HFFc6 (cell line): ENCODE measurements at places on chromosomes 11 and 22. TPM values are rescaled to one million over a fixed set of nuclear protein-coding genes. Genes with fewer than 3 reads are reported as not detected.

OR56B4 gene
- not detected in 3 replicates for total RNA-seq

ANO3 gene
- total RNA-seq: 0.05 TPM in 1 of 3 replicates, not detected in the others

ACTN3 gene
- 0.09 to 0.11 TPM in 2 of 3 replicates, not detected in the other for total RNA-seq

CEP126 gene
- total RNA-seq: 2.1 and 2.4 TPM in 2 replicates

OR10D3 gene
- not detected in 3 replicates for total RNA-seq

IRAG1 gene
- total RNA-seq: 35.5 to 63.7 TPM (median 41.0 TPM) in 3 replicates

MRGPRE gene
- not detected in 3 replicates for total RNA-seq

GRCh38 chr11:14420223-14420622 lies 61.2 kb upstream of the RRAS2 start:
- no peak for DNase-seq

- no peak for DNase-seq
These were observed 21.6 kb downstream of the OR51E1 start for GRCh38 chr11:4665424-4665823.

DNA sequence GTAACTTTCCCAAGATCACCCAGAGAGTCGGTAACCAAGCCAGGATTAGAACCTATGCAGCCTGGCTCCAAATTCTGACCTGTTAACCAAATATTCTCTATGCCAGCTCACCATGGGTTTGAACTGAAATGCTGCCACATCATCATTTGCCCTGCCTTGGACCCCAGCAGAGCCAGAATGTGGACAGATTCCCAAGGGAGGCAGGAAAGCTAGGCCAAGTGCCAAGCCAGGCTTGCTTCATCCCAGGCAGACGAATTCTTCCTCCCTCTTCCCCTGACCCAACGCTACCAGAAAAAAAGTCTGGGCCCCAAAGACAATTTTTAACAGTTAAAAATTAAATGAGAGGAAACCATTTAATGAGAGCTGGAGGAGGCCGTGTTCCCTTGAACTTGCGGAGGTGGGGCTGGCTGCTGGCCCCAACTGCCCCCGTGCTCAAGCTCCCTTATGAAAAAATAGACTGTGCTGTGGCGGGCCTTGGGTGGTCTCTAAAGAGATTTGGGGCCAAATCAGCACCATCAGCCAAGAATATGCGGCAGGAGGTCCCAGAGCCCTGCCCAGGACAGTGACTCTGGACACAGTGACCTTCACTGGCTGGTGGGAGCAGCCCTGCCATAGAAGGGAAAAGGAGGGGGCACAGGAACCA lies 184.1 kb upstream of the SYT13 start:
- DNase-seq: no peak

DNA sequence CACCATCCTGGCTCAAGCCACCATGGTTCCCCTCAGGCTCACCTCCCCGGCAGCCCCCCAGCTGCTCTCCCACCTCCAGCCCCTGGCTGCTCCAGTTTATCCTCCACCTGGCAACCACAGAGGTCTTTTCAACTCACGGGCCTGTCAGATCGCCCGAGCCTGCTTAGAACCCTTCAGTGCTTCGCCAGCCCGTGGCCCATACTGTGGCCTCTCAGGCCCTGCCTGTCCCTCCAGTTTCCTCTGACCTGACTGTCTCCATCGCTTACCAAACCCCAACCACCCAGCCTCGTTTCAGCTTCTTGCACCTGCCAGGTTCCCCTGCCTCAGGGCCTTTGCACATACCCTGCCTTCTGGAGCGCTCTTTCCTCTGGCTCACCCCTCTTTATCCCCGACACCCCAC lies 6.9 kb downstream of the KCNC1 start:
- DNase-seq: no peak

DNA sequence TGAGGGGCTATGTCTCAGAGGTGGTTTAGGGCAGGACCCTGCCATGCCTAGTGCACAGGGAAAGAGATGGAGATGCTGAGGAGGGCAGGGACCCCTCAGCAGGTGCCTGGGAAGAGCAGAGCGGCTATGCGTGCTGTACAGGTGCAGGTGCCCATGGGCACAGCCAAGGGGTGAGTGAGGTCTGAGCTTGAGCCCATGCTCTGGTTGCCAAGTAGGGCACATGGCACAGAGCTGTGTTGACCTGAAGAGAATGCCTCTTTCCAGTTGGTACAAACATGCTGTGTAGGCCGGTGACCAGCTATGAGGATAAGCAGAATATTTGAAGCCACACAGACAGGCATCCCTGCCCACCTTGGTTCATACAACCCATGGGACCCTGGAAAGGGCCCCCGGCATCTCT lies 65.8 kb upstream of the NECTIN1 start:
- no peak for DNase-seq

GRCh38 chr11:83063073-83063754 lies 8.5 kb downstream of the RAB30 start:
- DNase-seq: no peak

GRCh38 chr11:57527056-57527631 lies 3.4 kb downstream of the TIMM10 start:
- peak; percentile 41 for DNase-seq

GRCh38 chr11:120524536-120525085 lies 13.1 kb downstream of the GRIK4 start:
- no peak for DNase-seq

GRCh38 chr11:83611600-83611999 lies 325.4 kb upstream of the CCDC90B start:
- no peak for DNase-seq

DNA sequence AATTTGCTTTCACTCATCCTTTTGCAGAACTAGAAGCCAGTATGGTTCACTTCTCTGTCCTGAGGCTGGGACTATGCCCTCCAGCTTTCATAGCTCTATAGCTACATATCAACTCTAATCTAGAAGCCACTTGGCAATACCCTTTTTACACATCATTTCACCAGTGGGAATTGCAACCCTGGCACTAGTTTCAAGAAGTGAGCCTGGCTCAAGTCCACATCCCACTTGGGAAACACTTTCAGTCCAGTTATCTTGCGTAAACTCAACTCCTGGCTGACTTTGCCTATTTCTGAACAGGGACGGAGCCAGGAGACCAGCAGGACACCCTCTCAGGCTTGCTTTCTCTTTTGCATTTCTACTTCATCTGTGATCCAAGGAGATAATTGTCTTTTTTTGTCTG lies 19.9 kb upstream of the FAT3 start:
- no peak for DNase-seq

- DNase-seq: no peak
These were observed 78.6 kb upstream of the TP53AIP1 start for GRCh38 chr11:129021295-129021694.

- DNase-seq: no peak
These were observed 69.9 kb downstream of the BCR start for GRCh38 chr22:23250056-23250784.

DNA sequence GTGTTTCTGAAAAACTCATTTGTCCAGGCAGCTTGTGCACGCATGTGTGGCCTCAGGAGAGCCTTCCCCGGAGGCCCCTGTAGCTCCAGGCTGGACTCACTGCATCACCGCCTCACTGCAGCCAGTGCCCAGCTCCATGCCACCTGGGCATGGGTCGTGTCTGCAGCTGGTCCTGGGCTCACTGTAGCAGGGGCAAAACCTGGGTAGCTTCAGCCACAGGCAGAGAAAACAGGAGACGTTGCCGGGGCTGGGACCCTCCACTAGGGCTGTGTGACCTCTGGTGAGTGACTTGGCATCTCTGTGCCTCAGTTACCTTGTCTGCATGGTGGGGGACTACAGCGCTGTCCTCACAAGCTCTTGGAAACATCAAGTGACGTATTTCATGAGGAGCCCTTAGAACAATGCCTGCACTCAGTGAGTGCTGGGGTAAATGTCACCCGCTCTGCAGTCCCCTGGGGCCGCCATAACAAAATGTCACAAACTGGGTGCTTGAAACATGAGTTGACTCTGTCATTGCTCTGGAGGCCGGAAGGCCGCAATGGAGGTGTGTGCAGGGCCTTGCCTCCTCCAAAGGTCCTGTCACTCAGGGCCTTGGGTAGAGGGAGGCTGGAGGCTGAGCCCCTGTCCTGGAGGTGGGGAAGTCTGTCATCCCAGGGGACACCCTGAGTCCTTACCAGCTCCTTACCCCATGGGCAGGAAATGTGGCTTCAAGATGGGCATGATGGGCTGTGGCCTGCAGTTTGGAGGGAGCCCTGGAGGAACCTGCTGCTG lies 488.7 kb downstream of the TBC1D22A start:
- DNase-seq: no peak

DNA sequence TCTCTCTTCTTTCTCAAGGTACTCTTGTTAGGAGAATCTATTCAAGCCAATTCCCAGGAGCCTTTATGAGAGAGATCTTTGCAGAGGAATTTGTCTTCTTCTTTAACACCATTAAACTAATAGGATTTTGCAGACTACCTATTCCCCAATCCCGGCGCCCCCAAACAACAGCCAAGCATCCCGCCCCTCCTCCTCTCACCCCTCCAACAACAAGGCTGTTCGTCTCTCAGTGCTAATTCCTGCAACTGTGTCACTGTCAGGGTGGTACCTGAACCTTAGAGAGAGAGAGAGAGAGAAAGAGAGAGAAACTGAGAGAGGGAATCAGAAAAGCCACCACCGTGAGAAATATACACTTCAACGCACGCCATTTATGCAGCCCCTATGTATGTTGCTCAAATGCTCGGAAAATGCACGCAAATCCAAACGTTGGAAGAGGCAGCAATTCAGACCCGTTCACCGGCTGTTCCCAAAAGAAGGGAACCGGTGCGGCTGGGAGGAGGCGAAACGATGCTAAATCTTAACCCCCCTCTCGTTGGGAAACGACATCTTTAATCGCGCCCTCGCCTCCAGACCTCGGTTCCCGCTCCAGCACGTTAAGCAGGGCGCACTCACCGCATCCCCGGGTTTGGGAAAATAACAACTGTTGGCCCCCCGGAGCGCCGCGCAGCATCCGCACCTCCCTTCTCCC lies 961 bp downstream of the KCNA4 start:
- no peak for DNase-seq

GRCh38 chr22:19779011-19779421 lies 18.4 kb downstream of the TBX1 start:
- no peak for DNase-seq

- DNase-seq: no peak
These were observed 8.6 kb downstream of the SLC25A1 start for GRCh38 chr22:19169947-19170318.
